ENCODE measurements at places on chromosomes 3 and 15. TPM values are rescaled to one million over a fixed set of nuclear protein-coding genes. Genes with fewer than 3 reads are reported as not detected.

- no peak for DNase-seq
- no peak overlapping the region for H3K27ac ChIP-seq
- no peaks in the 10 kb centered on the region for H3K27me3 ChIP-seq
- no peak overlapping the region for H3K4me3 ChIP-seq
- H3K36me3 ChIP-seq: no peaks in the 10 kb centered on the region
Observed at GRCh38 chr3:150168698-150169097, 198.0 kb upstream of the PFN2 start.

GRCh38 chr3:174775603-174776002 is 83.5 kb upstream of the NAALADL2 start:
- H3K27ac ChIP-seq: no peak overlapping the region
- H3K4me1 ChIP-seq: no peaks in the 10 kb centered on the region
- DNase-seq: no peak
- H3K36me3 ChIP-seq: no peaks in the 10 kb centered on the region

DNA sequence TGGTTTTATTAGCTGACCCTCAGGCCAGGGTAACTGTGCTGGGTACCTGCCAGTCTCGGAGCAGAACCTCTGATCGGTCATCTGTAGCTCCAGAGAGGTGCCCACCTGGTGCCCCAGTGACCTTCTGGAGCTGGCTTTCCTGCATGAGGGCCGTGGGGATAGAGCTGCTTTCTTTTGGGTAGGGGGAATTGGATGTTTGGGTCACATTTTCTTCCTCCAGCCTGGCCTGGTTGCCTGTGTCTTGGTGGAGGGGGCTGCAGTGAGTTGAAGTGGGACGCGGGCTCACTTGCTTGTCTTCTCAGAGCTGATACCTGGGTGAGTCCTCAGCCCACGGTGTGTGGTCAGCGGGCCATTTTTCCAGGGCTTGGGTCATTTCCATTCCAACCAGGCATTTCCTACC is 2.6 kb downstream of the ZNF710 start:
- H3K27ac ChIP-seq: peak overlapping the region; percentile 87
- H3K27me3 ChIP-seq: no peaks in the 10 kb centered on the region
- DNase-seq: no peak
- peak overlapping the region; percentile 79 for H3K4me3 ChIP-seq
- H3K4me1 ChIP-seq: no peaks in the 10 kb centered on the region

- H3K27me3 ChIP-seq: no peaks in the 10 kb centered on the region
Observed at GRCh38 chr3:42192334-42193200, 73.4 kb downstream of the CCK start.

DNA sequence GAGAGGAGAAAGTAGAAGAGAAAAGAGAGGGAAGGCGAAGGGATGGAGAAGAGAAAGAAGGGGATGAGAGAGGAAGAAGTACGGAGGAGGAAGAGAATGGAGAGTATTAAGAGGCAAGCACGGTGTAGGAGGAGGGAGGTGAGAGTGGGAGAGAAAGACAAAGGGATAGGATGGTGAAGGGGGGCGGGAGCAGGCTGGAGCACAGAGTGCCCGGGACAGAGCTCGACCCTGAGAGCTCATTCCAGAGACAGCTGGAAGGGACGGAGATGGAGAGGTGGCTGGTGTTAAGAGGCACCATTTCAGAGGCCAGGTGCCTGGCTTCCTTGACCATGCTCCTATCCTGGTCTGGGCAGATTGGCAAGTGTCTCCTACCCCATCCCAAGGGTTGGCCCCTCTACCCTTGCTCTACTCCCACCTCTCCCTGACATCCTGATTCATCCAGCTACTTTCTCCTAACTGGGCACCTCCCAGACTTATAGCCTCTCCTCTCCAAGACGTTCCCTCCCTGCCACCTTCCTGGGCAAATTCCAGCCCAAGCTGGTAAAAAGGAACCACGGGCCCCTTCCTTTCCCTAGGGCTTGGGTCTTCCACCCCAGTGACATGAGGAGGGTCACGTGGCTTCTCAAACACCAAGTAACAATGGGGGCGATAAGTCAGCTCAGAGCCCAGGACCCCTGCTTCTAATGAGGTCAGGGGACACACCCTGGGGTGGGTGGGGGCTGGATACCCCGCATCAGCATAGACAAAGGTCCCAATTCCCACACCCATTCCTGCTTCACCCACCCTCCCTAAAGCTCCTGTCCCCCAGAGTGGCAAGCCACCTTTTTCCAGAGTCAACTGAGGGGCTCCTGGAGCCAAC is 1.1 kb downstream of the CLCN2 start:
- H3K4me1 ChIP-seq: no peaks in the 10 kb centered on the region
- no peak overlapping the region for H3K4me3 ChIP-seq
- no peak overlapping the region for H3K27ac ChIP-seq
- H3K27me3 ChIP-seq: no peaks in the 10 kb centered on the region

GRCh38 chr3:116276675-116277074 is 168.6 kb downstream of the LSAMP start:
- H3K36me3 ChIP-seq: no peaks in the 10 kb centered on the region
- no peak overlapping the region for H3K4me3 ChIP-seq
- no peaks in the 10 kb centered on the region for H3K27me3 ChIP-seq
- H3K27ac ChIP-seq: no peak overlapping the region
- DNase-seq: no peak
- no peaks in the 10 kb centered on the region for H3K4me1 ChIP-seq

GRCh38 chr15:67715170-67715569 is 110.1 kb upstream of the SKOR1 start:
- H3K27ac ChIP-seq: no peak overlapping the region
- H3K4me1 ChIP-seq: no peaks in the 10 kb centered on the region
- DNase-seq: no peak

DNA sequence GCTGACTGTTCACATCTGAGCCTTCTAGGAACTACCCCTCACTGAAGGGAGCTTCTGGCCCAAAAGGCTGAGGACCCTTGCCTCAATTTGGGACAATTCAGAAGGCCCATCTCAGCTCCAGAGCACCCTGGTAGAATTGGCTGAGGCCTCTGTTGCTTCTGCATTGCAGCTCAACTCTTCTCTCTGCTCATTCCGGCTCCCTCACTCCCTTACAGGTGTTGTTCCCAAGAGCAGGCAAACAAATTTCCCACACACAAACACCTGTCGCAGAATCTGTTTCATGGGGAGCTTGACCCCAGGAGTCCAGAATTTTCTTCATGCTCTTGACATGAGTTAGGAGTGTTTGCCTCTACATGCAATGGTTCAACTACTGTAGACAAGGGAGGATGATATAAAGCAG is 78.7 kb downstream of the CRYGS start:
- no peaks in the 10 kb centered on the region for H3K36me3 ChIP-seq
- DNase-seq: no peak
- H3K4me3 ChIP-seq: no peak overlapping the region
- H3K27me3 ChIP-seq: no peaks in the 10 kb centered on the region

DNA sequence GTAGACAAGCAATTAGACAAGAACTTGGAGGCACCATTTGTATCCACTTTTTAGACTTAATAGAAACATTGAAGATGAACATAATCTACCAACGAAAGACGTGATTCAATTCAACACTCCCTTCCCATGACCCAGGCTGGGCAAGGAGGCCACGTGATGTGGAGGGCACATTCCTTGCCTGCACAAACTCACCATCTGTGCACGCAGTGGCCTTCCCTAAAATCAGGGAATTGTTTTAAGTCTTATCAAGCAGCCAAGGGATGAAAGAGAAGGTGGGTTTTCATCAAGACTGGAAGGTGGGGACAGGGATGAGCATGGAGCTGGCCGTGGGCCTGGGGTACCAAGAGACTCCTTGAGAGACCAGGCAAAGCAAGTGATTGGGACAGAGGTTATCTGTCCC is 13.5 kb downstream of the STARD5 start:
- H3K4me3 ChIP-seq: no peak overlapping the region
- no peaks in the 10 kb centered on the region for H3K27me3 ChIP-seq
- no peaks in the 10 kb centered on the region for H3K4me1 ChIP-seq

DNA sequence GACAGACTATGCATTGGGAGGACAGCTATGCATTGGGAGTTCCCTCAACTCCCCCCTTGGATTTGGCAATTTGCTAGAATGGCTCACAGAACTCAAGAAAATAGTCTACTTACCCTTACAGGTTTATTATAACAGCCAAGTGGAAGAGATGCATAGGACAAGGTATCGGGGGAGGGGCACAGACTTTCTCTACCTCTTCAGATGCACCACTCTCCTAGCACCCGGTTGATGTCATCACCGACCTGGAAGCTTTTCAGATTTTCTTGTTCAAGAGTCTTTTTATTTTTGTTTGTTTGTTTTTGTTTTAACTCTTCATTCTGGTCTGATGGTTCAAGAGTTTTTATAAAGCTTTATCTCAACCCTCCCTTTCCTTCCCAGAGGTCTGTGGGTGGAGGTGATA is 20.7 kb upstream of the ADAMTS9 start:
- DNase-seq: no peak
- no peaks in the 10 kb centered on the region for H3K4me1 ChIP-seq
- H3K27me3 ChIP-seq: no peaks in the 10 kb centered on the region
- H3K27ac ChIP-seq: no peak overlapping the region

DNA sequence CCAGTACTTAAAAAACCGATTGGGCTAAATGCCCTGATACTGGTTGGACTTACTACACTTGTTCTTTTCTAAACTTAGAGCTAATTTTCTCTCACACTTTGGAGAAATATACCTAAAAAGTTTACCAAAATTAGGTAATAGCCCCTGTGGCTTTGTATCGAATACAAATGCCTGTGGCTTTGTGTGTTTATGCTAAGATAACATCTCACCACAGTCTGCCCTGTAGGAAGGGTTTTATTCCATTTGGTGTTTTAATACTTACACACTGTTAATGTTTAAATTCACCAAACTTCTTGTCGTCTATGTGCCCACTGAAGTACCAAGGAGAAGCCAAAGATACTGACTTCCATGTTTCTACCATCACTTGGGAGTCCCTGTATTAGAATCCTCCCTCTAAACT is 66.4 kb downstream of the BCHE start:
- no peaks in the 10 kb centered on the region for H3K4me1 ChIP-seq
- no peak overlapping the region for H3K27ac ChIP-seq
- no peak for DNase-seq
- no peaks in the 10 kb centered on the region for H3K27me3 ChIP-seq
- H3K4me3 ChIP-seq: no peak overlapping the region

CYP8B1 gene
- 478 TPM for total RNA-seq

CPA3 gene
- total RNA-seq: 0.26 TPM

TTLL13 gene
- not detected for total RNA-seq

CIP2A gene
- 2.2 TPM for total RNA-seq
